ENCODE measurements at places on chromosomes 3 and 15. TPM values are rescaled to one million over a fixed set of nuclear protein-coding genes. Genes with fewer than 3 reads are reported as not detected.

The DUOX1 gene
- not detected for total RNA-seq

The LRRC34 gene
- not detected for total RNA-seq

The ITGB5 gene
- 475 TPM for total RNA-seq

The GCNT3 gene
- 105 TPM for total RNA-seq

The GOLGA6B gene
- not detected for total RNA-seq

The KBTBD8 gene
- 0.44 TPM for total RNA-seq

The SEC11A gene
- total RNA-seq = 301 TPM

The TRH gene
- total RNA-seq = not detected

The CAMKV gene
- 0.30 TPM for total RNA-seq

The ZKSCAN7 gene
- total RNA-seq = not detected

All from A549 treated with AZD2906 at 1 μM for 4 hours (cell line).